Activated CD4-positive, CD25-positive, alpha-beta regulatory T cell treated with anti-CD3 and anti-CD28 coated beads, Interleukin-2, amount 50 U/mL, for 72 hours (primary cell): ENCODE measurements at places on chromosomes 4 and X.

DNA sequence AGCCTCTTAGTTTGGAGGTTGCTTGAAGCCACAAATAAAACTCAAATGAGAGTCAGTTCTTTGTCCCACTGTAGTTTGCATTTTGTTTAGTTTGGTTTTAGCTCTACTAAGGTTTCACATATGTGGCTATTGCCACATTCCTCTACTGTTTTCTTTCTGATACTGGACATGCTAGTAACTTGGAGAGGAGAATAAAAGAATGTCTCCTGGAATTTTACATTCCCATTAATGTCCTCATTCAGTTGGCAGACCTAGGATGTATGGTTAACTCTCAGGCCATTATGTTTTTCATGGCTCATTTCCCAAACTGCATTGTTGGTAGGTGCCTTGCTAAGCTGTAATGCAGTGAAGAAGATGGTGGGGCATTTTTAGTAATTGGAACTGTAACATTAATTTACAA lies 29.9 kb downstream of the UPRT start:
- no peak for DNase-seq

DNA sequence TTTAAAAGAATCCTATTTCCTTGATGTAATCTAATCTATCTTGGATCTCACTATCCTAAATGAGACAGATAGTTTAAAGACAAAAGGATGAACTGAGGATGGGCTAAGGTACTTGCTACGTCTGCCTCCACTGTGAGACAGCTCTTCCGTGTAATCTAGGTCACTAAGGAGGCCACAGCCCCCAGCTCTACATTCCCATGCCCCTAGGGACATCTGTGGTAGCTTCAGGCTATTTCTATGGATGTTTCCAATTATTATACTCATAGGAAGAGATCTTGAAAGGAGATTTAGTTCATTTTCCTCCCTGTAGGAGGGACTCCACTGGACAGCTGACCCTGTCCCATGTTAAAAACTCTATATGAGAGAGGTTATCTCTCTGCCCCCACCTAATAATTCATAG lies 140.8 kb upstream of the TRPC5 start:
- no peak for DNase-seq

GRCh38 chr4:2069161-2069971 lies 10.2 kb downstream of the NAT8L start:
- DNase-seq, result no peak

DNA sequence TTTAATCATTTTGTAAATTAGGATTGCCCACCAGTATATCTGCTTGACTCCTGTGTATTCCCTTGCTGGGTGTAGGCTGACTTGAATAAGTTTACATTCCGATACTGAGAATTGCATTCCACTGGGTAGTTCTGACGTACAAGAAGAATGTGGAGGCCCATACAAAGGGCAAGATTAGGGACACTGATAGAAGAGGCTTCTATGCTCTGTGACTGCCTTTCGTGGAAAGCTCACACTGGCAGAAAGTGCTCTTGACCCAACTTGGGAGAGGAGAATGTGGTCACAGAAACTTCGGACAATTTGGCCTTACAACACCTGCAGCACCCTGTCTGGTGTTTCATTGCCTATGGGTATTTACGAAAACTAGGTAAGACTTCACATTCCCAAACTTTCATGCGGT lies 126.3 kb downstream of the RAPGEF2 start:
- DNase-seq, result no peak

DNA sequence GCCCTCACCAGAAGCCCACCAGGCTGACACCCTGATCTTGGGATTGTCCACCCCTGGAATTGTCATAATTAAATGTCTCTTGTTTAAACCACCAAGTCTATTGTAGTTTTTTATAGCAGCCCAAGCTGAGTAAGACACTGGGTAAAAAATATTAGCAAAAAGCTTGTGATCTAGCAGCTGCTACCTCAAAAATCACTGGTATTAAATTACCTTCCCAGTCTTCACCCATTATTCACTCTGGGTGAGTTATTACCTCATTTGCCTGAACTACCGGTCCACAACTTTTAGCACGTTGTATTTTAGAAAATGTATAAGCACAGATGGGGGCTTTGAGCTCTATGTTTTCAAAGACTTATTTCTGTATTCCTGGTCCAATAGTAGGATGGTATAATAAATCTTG lies 12.0 kb upstream of the TRIM61 start:
- no peak for DNase-seq

GRCh38 chr4:154184238-154184637 lies 307.4 kb downstream of the DCHS2 start:
- DNase-seq, result no peak

GRCh38 chr4:99165978-99166377 lies 21.9 kb upstream of the ADH4 start:
- no peak for DNase-seq

DNA sequence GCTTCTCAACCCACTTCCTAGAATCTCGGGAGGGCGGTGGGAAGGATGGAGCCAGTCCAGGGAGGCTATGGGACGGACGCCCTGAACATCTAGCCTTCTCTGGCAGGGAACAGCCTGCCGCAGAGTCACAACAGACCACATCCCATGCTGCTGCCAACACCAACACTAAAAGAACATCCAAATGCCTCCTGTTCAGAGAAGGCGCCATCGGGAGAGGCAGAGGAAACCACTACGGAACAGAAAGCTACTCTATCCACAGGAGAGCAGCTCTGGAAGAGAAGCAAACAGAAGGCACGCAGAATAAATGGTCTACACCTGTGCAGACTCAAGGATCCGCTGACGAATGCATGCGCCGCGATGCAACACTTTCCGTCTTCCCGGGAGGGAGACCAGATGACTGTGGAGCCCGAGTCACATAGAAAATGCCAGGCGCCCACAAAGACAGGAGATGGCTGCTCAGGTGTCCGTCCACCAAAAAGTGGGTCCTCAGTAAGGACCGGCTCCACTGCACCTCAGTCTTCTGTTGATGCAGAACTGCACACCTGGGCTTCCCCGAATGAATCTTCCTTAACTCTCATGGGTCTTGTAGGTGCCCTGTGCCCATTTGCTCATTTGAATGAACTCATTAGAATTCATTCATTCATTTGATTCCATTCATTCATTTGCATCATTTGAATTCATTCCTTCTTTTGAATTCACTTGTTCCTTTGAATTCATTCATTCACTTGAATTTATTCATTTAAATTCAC lies 217.5 kb downstream of the DHRSX start:
- no peak for DNase-seq

DNA sequence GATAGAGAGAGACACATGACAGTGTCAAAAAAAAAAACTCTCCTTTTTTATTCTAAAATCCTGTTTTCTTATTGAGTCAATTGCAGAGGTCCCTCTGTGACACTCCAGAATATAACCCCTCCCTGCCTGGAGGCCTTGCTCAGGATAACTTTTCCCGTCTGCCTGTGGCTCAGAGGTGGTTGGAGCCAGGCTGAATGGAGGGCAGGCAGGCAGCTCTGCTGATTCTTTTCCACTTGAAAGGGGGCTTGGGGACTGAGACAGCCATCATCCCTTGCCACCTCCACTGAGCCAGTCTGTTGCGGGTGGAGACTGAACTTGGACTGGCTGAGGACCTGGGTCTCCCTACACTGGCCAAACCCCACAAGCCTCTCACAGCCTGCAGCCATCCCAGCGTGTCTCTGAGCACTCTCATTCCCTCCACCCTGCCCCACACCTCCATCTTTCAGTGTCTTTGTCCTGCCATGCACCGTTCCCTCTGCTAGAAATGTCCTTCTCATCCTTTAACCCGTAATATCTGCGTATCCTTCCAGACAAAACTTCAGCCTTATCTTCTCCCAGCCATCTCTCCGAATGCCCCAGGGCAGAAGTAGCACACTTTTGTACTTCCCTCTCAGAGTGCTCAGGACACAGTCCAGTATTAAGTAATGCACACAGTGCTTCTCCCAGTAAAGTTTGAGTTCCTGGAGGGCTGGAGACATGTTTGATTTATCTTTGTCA lies 139.9 kb downstream of the CHIC2 start:
- DNase-seq, result no peak

DNA sequence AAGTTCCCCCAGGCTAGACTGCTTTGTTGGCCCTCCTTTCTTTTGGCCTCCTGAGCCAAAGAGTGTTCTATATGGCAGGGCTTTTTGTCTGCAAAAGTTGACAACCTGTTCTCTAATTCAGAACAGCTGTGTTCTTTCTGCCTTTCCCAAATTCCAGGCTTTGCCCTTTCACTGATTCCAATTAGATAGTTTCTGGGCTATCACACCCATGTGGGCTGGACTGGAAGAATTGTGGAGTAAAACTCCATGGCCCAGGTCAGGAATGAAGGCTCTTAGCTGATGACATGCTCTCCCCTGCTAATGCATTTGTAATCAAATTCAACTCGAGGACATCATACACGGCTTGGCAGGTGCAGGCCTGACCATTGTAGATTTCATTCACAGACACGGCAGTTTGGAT lies 19.4 kb downstream of the BMP3 start:
- DNase-seq, result no peak

GRCh38 chr4:99029018-99029735 lies 33.7 kb downstream of the METAP1 start:
- DNase-seq, result no peak

- no peak for DNase-seq
These were observed 23.9 kb downstream of the MANBA start for GRCh38 chr4:102736636-102737549.

DNA sequence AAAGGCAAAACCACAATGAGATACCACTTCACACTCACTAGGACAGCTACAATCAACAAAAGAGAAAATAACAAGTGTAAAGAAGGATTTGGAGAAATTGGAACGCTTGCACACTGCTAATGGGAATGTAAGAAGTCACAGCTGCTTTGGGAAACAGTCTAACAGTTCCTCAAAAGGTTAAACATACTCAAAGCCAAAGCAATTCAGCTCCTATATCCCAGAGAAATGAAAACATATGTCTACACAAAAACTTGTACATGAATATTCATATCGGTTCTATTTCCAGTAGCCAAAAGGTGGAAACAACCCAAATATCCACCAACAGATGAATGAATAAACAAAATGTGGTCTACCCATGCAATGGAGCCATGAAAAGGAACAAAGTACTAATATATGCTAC lies 64.0 kb downstream of the TEC start:
- no peak for DNase-seq

DNA sequence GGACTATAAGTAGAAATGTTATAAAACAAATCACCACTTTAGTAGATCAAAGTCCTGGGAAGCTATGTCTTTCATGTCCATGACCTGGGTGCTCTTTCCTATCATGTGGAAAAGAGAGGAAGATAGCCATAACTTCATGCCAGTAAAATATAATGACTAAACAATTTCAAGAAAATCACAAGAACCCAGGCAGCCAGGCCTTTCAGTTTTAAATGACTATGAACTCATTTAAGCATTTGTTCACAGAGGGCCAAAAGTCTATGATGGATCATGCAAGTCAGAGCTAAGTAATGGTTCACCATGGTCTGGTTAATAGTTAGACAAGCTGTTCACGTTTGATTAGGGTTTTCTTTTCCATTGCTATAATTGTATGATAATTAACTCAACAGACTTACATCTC lies 155.8 kb downstream of the PPARGC1A start:
- DNase-seq, result no peak

DNA sequence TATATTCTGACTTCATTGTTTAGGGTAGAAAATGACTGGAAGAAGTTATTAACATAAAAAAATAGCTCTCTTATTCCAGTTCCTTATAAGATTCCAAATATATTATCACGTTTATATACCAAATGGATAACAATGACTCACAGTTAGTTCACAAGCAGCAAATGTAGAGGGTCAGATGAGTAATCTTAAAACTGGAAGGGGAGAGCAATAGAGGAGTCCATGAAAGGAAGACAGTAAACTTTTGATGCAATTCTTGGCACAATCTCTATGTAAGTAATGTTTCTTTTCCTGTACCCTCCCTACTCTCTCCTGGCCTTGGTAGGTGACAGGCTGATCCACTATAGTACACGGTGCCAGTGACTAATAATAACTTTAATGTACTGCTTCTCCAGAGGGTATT lies 259.0 kb upstream of the TRPC5 start:
- no peak for DNase-seq

DNA sequence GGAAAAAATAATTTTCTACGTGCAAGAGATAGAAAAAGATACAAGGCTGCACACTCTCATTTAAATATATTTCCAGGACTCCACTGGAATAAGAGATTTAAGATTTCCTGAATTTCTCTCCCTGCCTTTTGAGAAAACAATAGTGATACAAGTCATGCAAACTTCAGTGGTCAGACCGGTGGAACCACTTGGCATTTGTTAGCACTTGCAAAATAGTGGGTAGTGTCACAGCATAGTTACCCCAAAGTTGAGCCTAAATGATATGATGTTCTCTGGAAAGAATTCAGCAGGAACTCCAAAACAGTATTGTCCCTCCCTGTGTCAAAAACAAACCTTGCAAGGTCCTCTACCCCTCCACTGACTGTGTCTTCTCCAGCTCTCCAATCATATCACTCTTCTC lies 102.3 kb downstream of the ANKRD50 start:
- no peak for DNase-seq

DNA sequence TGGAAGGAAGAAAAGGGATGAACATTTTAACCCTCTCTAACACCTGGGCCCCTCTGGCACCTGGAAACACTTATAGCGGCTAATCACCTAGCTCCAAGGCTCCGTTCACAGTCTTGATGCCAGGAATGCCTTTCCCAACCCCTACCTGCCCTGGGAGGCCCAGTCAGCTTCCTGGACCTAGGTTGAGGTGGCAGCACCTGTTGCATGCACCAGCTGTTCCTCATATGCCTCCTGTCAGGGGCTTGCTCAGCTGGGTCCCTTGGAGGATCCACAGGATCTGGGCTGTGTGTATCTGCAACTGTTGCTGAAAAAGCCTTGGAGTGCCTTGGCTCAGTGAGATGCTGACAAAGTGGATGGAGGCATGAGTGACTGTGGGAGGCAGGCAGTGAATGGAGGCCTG lies 4.4 kb downstream of the CFP start:
- DNase-seq, result no peak

GRCh38 chr4:42320822-42321388 lies 76.4 kb upstream of the SHISA3 start:
- DNase-seq, result no peak

- DNase-seq, result no peak
These were observed 737.1 kb downstream of the FAT4 start for GRCh38 chr4:126051689-126052424.

DNA sequence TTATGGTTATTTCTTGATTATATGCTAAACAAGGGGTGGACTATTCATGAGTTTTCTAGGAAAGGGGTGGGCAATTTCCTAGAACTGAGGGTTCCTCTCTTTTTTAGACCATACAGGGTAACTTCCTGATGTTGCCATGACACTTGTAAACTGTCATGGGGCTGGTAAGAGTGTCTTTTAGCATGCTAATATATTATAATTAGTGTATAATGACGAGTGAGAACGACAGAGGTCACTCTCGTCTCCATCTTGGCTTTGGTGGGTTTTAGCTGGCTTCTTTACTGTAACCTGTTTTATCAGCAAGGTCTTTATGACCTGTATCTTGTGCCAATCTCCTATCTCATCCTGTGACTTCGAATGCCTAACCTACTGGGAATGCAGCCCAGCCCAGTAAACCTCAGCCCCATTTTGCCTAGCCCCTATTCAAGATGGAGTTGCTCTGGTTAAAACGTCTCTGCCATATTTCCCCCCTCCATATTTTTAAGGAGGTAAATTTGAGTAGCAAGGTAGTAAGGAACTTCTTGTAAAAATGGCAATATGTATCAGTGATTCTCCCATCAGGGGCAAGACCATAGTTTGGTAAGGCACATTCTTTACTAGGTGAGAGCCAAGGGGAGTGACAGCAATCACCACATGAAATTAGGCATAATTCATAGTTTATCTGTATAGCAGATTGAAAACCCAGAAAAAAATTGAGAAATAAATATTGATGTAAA lies 2.6 kb downstream of the CXCL2 start:
- DNase-seq, result no peak
